Activated T-cell treated with anti-CD3 and anti-CD28 coated beads for 48 hours (primary cell): ENCODE measurements at places on chromosomes 16 and 17.

GRCh38 chr17:58693208-58693607 is 806 bp downstream of the RAD51C start:
- DNase-seq, result no peak

GRCh38 chr17:73652886-73653480 is 8.7 kb upstream of the SDK2 start:
- DNase-seq, result no peak

DNA sequence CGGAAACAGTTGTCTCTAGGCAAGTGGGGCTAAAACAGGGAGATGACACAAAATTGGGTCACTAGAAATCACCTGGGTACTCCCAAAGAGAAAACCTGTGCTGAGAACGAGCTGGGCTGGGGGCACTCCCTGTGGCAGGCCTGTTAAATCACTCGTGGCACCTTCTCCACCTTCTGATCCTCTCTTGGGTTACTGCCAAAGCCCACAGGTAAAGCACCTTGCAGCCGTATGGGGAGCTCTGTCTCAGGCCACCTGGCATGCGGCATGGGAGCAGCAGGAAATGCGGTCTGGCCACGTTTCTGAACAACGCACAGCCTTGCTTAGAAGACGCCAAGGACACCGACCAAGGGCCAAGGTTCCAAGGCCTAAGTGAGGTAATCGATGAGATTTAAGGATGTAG is 21.5 kb upstream of the ICAM2 start:
- DNase-seq, result no peak

GRCh38 chr16:11229432-11229831 is 26.6 kb downstream of the SOCS1 start:
- DNase-seq, result no peak

DNA sequence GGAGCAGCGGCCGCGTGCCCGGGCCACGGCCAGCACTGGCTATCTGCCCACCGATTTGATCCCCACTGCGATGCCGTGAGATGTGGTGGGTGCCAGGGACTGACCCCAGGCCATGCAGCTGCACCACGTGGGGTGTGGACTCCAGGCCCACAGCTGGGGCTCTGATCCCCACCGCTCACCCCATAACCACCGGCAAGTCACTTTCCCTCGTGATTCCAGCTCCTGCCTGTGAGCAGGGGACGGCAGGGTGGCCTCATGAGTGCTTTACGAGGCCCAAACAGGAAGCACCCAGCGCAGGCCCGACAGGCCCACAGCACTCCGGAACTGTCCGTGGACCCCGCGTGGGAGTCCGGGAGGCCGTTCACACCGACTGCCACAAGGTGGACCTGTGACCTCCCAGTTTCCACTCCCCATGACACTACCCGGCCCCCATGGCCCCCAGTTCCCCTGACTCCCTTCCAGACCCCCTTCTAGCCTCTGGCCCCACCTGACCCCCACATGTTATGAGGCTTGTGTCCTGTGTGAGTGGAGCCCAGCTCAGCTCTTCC is 616 bp downstream of the PTX4 start:
- DNase-seq, result no peak
